ENCODE measurements at places on chromosomes 11 and 22.

- no peak for DNase-seq
Observed at GRCh38 chr11:105027678-105028077, 4.7 kb upstream of the CASP5 start.

DNA sequence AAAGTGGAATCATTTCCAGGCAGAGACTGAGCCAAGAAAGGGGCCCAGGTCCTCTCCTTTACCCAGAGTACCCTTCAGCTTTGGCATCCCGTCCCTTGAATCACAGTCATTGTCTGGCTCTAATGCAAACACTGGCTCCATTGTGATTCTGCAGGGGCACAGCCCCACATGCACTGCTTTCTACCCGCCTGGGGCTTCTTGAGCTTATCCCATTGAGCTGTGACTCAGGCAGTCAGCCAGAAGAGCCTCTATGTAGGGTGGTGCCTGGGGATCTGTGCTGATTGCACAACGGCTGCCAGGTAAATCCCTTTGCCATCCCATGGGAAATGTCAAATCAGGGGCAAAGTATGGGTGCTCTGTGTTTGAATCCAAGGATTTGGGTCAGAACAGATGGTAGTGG lies 88.9 kb downstream of the RASSF10 start:
- DNase-seq: no peak

DNA sequence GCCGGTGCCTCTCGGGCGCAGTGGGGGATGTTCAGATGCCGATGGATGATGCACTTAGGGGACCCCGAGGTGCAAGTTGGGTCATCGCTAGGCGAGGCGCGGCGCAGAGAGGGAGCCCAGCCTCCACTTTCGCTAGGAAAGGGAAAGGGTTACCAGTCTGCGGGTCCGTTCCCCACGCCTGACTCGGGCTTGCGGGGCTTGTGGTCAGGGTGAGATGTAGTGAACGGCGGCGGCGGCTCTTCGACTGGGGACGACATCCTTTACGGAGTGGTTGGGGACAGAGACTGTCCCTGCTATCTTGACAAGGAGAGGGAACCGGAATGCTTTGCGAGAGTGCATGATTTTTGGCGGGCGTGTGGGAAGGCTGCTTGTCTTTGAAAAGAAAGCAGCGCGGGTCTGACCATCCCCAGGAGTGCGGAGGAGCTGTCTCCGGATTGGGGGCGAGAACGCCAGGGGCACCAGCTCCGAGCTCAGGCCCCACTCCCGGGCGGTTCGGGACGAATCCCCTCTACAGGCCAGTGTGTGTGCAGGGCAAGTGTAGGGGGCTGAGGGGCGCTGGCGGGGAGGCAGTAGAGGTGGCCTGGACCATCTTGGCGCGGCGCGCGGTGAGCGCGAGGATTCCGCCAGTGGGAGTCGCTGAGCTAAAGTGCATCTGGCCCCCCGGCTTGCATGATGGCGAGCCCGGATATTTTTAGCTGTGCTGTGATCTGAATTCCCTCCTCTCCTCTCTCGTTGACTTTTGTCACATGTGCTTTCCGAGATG lies 1.1 kb downstream of the FAT3 start:
- no peak for DNase-seq

- DNase-seq: no peak
Observed at GRCh38 chr11:86798988-86799387, 1.4 kb upstream of the PRSS23 start.

DNA sequence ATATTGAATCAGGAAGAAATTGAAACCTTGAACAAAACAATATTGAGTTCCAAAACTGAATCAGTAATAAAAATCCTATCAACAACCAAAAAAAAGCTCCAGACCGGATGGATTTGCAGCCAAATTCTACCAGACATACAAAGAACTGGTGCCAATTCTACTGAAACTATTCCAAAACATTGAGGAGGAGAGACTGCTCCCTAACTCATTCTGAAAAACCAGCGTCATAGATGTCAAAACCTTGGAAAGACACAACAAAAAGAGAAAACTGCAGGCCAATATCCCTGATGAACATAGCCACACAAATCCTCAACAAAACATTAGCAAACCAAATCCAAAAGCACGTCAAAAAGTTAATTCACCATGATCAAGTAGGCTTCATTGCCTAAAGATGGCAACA lies 353.8 kb downstream of the TMEM135 start:
- no peak for DNase-seq

DNA sequence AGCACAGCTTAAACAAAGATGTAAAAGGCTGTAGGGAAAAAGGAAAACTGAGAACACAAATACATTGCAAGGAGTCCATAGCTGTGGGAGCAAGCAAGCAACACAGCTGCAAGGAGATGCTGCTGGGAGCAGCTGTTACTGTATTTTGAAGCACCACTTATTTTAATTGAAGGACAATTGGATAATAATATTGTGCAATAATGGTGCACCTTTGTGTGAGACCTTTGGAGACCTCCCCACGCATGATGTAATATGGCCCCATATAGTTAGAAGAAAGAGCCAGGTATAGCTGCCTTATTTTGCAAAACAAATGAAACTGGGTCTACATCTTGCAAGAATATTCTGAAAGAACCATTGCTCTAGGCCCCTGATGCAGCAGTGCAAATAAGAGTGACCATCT lies 191.1 kb upstream of the KIRREL3 start:
- no peak for DNase-seq

GRCh38 chr22:50035976-50036724 lies 21.9 kb downstream of the TTLL8 start:
- no peak for DNase-seq

GRCh38 chr11:36241497-36241896 lies 47.7 kb downstream of the COMMD9 start:
- no peak for DNase-seq

DNA sequence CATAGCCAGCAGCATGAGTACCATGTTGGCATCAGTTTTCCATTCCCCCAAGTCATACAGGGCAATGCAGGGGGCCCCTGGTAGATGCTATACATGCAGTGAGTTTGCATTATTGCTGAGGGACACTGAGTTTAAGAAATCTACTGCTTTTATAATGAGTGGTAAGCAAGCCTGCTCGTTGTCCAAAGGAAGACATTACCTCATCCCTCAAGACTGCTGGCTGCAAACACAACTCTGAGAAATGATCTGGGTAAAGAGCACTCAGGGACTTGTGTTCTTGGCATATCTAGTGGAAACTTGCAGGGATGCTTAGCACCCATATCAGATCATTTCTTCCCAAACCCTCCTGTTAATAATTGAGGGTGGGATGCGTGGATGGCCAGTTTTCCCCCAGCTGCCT lies 77.9 kb downstream of the CWC15 start:
- DNase-seq: no peak

GRCh38 chr22:30432096-30432495 lies 6.5 kb downstream of the MTFP1 start:
- DNase-seq: no peak

- no peak for DNase-seq
Observed at GRCh38 chr22:34072585-34072984, 152.3 kb upstream of the LARGE1 start.

GRCh38 chr11:119424276-119424675 lies 1.3 kb upstream of the THY1 start:
- no peak for DNase-seq

DNA sequence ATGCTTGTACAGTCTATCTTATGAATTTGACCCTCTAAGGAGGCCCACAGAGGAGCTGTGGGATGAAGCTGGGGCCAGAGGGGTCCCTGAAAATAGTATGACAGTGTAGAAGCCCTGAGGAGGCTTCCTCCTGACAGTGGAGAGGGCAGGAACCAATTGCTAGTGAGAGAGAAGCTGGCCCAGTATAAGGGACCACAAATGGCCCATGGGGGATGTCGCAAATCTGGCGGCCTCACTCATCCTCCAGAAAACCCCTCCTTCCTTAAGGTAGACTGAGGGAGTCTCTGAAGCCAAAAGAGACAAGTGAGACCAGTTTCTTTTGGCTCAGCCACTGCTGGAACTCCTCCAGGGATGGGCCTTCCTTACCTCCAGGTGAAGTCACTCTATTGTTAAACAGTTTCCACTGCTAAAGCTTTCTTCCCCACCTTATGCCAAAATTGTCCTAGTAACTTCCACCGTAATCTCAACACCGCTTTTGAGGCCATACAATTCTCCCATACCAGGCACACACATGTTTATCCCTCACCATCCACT lies 17.8 kb upstream of the CASTOR1 start:
- DNase-seq: no peak

DNA sequence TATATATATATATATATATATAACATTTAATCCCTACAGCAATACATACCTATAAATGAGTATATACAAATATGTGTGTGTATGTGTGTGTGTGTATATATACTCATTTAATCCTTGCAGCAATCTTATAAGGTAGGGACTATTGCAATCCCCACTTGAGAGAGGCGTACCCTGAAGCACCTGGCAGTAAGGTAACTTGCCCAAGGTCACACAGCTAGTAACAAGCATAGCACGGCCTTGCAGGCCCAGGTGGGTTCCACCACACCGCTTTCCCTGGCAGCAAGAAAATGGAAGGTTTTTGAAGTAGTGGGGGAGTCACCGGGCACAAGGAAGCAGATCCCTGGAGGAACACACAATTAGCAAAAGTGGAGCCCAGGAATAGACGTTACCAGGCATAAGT lies 3.3 kb upstream of the ADA2 start:
- no peak for DNase-seq

DNA sequence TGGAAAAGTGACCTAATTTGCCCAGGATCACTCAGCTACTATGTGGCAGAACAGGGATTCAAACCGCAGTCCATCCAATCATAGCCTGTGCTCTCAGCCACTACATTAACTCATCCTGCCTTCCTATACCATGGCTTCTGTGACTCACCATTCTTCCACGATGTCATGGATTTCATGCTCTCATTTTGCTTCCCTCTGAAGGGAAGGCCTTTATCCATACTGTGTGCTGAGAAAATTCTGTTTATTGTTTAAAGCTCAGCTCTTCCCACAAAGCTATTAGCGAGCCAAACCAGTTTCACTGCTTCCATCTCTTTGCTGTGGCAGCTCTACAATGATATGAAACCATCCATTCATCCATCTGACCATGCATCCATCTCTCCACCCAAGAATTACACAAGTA lies 289.9 kb downstream of the TENM4 start:
- no peak for DNase-seq

- DNase-seq: no peak
Observed at GRCh38 chr11:2409126-2409525, 8.6 kb downstream of the TSSC4 start.

DNA sequence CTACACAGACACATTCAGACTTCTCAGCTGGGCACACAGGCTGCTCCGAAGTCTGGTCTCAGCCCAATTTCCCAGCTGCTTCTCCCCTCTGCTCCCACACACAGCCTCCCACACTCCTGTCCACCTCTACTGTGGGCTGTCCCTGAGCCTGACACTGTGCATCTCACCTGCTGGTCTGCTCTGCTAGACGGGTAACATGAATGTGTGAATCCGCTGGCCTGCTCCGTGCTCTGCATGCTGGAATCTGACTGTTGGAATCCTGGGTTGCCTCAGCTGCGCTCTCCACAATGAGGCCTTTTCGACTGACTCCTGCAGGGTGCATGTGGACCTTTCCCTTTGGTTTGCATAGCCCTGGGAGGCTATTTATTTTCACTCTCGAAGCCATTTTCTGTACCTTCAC lies 489.5 kb upstream of the B3GAT1 start:
- DNase-seq: no peak

GRCh38 chr11:2929950-2930703 lies 907 bp upstream of the PHLDA2 start:
- DNase-seq: no peak

DNA sequence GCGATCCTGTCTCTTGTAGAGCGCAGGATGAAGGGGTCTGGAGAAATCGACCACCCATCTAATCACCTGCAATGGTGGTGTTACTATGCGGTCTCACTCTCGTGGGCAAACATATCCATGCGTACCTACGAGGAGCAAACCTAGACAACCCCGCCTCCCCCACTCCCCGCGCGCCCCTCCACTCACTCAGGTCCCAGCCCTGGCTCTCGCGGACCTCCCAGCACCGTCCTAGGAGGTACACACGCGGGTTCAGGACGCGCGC lies 887 bp downstream of the TRPC6 start:
- DNase-seq: no peak

DNA sequence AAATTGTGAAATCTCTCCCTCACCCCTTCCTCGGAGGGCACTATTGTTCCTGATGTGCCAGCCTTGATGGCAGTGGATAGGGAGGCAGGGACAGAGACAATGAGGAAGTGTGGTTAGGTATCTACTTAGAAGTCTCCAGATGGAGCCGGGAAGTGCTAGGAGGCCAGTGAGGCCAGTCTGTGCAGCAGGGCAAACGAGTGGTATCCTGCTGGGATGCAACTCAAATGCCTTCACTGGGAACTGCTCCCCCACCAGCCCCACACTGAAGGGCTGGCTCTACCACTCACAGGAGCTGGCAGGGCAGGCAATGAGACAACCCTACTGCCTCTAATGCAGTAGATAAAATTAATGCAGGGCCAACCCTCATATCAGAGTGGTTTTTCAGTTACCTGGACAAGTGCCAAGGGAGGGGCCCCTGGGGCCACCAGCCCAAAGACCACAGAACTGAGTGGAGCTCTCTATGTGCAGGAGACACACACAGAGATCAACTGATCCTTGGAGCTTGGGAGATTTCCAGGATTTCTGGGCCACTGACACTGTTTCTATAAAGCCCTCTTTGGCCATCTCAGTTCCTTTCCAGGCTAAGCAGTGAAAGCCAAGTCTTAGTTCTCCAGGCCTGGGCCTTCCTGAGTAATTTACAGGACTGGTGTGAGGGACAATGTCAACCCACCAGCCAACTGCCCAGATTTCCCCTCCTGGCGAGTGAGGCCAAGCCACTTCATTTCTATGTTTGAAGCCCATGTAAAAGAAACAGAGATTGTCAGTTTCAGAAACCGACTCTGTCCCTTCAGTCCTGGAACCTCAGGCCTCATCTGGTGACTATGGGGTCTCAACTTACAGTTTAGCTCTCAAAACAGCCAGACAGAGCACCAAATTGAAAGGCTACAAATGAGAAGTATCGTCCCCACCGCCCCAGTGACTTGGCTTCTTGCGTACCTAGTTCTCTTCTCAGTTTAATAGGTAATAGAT lies 4.1 kb downstream of the MIF start:
- DNase-seq: no peak

DNA sequence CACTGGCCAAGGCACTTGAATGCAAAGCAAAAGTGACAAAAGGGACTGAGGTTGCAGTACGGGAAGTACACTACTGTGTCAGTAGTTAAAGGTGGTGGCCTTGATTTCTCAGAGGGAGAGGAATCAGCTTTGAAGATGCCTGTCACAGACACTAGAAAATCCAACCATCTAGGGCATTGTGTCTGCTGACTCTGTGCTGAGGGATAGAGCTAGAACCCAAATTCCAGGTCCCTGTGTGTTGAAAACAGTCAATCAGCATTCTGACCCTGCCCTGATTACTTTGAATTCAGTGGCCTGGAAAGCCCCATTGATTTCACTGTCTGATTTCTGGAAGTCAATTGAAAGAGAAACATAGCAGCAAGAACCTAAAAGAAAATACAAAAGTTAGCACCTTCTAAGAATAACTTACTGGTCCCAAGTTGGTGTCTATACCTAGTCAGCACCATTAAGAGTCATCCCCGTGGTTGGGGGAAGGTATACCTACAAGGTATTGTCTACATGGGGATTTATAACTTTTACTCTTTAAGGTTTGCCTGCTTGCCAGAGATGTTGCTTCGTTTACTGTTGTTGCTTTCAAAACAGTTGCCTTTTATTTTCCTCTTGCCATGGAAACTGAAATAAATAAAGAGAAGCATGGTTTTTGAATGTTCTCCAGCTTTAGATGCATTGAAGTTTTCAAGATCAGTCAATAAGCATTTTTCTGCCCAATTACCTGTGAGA lies 97.3 kb downstream of the PDHX start:
- peak; percentile 36 for DNase-seq

Measured in T-helper 1 cell (primary cell).